Endothelial cell (in vitro differentiated cells): ENCODE measurements at places on chromosomes 7 and 10. TPM values are rescaled to one million over a fixed set of nuclear protein-coding genes. Genes with fewer than 3 reads are reported as not detected.

The DNAH11 gene
- total RNA-seq: 0.18 TPM

The VIM gene
- total RNA-seq: 6,235 TPM

The IDI2 gene
- not detected for total RNA-seq

The TMEM225B gene
- total RNA-seq: 0.46 TPM

The CALCR gene
- 0.62 TPM for total RNA-seq

The PNLIPRP3 gene
- not detected for total RNA-seq

The SUN3 gene
- total RNA-seq: not detected

DNA sequence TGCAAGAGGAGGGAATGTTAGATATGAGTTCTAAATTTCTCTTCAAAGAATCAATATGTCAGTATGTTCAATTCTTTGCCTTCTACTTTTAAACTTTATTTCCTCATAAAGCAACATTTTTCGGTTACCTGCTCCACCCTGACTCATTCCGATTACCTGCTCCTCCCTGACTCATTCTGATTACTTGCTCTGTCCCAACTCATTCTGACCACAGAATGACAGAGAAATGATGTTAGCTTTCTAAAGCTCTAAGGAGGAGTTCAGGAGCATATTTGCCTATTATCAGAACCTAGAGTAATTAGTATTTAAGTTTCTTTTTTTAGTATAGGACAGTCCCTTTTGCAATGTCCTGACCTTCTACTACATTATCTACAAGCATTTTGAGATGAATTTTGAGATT, 24.5 kb upstream of the PPP1R9A start:
- DNase-seq: no peak

- DNase-seq: no peak
Observed at GRCh38 chr10:119291223-119291900, 84.0 kb downstream of the GRK5 start.

DNA sequence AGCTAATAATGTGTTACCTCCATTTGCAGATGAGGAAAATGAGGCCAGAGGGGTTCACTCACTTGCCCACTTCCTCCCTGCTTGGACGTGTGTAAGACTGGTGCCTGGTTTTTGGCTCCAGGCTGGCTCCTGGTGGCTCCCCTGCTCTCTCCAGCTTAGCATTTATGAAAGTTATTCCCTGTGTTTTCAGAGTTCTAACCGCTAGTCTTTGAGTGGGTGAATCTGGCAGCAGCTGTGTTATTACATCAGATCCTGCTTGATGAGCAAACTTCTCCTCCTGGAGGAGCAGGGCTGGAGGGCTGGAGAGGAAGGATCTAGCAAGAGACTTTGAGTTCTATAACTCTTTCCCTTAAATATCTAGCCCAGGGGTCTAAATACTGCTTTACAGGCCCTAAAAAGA, 80.9 kb upstream of the AGBL3 start:
- DNase-seq: no peak

DNA sequence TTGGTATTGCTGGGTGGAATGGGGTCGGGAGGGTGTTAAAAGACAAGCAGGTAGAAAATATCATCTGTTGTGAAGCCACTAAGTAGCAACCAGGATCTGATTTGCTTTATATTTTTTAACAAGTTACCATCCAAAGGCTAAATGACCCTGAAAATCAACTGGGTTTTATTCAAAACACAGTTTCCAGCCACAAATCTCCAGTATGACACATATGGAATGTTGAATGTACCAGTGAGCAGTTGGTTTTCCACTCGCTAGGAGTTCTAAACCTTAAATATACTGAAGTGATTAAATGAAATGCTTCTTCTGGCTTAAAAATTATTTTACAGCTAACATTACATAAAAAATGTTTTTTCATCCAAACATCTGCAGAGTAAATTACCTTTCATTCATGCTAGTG, 112.5 kb downstream of the PDE1C start:
- no peak for DNase-seq
